ENCODE measurements at places on chromosomes 4 and X.

GRCh38 chr4:169061386-169061785, 51.3 kb upstream of the CBR4 start:
- no peak for DNase-seq

DNA sequence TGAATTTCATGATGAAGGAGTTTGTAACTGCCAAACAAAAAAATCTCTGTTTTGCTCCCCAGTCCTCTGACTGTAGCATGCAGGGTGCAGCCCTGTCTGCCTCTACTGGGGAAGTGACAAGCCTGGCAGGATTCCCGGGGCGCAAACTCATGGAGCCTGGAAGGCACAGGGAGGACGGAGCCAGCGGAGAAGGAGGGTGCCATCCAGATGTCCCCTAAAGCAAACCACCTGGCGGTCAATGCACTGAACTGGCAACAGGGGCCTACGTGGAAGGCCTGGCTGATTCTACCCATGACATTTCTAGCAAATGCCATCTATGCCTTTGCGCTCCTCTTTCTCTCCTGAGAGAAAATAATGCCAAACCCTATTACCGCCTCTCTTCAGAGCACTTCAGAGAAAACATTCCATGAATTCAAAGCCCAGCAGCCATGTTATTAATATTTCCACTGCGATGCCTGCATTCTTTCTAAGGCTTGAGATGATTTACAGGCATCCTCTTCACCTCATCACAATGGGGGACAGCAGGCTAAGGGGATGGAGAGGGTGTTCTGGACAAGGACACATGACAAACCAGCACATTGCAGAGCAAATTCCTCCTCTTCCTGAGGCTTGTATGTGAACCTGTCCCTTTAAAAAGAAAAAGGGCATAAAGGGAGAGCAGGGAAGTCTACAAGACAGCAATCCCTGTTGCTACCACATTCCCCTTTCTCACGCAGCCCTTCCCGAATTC, 329.3 kb upstream of the NOCT start:
- DNase-seq, result no peak

DNA sequence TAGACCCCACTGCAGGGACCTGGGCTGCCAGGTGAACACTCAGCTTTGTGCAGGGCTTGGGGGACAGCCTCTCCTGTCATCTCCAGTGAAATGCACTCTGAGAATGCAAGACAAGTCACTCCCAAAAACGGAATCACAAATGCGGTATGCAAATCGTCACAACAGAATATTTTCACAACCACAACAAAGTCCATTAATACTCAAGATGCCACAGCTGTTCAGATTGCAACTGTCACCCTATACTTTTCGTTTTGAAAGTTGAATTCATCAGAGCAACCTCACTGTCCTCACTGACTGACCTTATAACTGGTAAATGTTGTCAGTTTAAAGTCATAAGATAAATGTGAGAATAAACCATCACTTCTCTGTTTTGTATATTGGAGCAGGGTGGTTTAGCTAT, 16.6 kb downstream of the JAKMIP1 start:
- DNase-seq, result no peak

GRCh38 chrX:53050841-53051240, 2.3 kb downstream of the GPR173 start:
- no peak for DNase-seq

DNA sequence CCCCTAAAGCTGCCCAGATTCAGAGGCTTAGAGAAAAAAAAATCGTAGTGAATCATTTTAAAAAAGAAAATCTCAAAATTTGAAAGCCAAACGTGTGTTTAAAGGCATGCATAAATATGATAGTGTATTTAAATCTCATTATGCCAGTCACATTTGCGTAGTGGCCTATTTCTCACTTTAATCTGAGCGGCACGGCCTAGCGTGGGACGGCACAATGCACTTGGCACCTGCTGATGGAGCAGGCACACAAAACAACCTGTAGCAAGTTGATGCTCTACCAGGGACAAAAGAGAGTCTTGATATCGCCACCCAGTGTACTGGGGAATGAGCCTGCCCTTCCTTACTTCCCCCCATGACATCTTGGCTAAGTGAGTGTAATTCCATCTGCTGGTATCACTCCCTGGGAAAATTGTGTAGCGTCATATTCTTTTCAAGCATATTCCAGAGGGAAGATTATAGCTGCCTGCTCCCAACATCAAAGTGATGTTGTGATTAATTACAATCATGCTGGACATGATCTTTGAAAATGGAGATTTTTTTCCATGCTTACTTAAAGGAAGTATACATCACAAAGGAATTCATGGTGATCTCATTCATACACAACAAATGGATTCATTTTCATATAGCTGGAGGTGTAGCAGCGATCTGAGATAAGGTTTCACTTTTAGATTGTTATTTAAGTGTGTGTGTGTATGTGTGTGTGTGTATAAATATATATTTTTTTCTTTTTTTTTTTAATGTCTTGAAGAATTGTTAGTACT, 138.8 kb downstream of the DCTD start:
- DNase-seq, result no peak

DNA sequence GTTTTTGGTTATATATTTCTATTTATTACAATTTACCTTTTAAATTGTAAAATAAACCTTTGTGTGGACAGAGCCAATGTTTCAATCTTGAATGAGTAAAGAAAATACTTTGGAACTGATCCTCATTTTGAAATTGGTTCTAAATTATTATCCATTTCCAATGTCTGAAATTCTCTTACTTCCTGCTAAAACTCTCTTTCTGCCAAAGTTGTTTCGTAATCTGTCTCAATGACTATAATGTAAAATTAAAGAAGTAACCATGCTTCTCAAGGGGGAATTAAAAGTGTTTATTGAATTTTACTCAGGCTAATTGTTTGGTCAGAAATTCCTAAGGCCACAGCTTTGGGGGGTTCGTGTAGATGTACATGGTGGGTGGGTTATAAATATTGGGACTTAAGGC, 34.8 kb downstream of the YIPF6 start:
- DNase-seq, result no peak

- no peak for DNase-seq
Measured at GRCh38 chr4:162706051-162706450, 460.6 kb downstream of the NAF1 start.

DNA sequence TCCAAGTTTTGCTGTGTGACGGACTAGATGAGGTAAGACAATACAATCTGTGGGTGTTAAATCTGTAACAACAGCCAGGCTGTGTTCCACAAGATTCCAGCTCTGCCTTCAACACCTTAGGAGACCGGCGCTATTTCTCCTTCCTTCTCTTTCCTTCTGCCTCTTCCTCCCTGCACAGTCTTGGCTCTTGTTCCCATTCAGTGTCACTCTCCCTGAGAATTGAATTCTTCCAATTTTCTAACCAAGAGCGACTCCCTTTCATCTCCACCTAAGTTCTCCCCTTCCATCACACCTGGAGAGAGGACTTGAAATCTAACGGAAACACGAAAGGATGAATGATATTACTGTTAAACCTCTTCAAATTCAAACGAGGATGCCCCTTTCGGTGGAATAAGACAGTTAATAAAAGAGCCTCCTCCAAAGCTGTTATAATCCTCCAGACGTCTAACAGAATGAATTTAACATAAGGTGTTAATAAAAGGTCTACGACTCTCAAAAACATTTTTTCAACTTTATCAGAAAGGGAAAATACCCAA, 2.7 kb downstream of the EPHA5 start:
- no peak for DNase-seq

GRCh38 chrX:86930419-86930818, 587.2 kb upstream of the KLHL4 start:
- DNase-seq, result no peak

GRCh38 chr4:150495550-150495949, 86.4 kb upstream of the MAB21L2 start:
- no peak for DNase-seq

DNA sequence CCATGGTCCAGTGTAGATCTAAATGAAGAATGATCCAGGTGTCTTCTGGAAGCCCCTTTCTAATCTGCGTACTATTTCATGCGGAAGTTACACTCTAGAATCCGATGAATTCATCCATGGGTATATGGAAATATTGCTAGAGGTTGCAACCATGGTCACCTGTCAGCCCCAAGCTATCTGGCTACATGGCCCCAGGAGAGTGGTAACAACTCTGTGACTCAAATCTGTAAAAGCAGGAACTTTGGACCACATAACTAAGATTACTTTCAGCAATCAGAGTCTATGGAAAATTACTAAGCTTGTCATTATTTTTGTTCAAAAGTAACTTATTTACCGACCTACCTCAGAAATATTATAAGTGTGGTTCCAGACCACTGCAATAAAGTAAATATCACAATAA, 150.6 kb upstream of the MED14 start:
- DNase-seq, result no peak

DNA sequence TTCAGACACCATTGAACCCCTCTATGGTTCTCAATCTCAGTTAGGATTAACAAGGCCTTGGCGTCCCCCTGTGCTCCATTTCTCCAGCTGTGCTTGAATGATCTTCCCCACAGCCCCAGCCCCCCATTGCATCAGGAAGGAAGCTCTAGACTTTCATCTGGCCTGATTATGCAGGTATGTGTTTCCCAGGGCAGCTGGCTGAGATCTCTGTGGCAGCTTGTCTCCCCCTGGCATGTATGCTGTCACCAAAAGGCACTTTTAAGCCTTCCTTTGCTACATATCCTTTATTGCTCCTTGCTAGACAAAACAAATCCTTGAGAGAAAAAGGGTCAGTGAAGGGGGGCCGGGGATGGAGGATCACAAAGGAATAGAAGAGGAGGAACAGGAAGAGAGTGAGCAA, 1056.0 kb upstream of the SLIT2 start:
- no peak for DNase-seq

DNA sequence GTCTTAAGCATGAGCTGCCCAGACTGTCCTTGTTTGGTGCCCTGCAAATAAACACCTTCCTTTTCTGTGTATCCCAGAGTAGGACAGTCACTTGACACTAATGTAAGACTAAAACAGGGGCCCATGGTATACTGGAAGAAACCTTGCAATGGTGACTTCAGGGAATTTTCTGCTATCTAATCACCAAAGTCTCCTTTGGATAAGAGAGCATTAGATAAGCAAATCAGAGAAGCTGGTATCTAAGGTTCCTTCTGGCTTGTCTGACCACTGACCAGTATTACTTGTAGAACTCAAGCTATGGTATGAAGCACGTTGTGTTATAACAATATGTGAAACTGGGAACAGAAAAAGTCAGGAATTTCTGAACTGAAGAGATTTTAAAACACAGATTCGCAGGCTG, 173.9 kb downstream of the COL25A1 start:
- no peak for DNase-seq

GRCh38 chr4:57075367-57075766, 34.8 kb downstream of the IGFBP7 start:
- DNase-seq, result no peak

- no peak for DNase-seq
Measured at GRCh38 chr4:168781926-168782325, 228.1 kb downstream of the CBR4 start.

DNA sequence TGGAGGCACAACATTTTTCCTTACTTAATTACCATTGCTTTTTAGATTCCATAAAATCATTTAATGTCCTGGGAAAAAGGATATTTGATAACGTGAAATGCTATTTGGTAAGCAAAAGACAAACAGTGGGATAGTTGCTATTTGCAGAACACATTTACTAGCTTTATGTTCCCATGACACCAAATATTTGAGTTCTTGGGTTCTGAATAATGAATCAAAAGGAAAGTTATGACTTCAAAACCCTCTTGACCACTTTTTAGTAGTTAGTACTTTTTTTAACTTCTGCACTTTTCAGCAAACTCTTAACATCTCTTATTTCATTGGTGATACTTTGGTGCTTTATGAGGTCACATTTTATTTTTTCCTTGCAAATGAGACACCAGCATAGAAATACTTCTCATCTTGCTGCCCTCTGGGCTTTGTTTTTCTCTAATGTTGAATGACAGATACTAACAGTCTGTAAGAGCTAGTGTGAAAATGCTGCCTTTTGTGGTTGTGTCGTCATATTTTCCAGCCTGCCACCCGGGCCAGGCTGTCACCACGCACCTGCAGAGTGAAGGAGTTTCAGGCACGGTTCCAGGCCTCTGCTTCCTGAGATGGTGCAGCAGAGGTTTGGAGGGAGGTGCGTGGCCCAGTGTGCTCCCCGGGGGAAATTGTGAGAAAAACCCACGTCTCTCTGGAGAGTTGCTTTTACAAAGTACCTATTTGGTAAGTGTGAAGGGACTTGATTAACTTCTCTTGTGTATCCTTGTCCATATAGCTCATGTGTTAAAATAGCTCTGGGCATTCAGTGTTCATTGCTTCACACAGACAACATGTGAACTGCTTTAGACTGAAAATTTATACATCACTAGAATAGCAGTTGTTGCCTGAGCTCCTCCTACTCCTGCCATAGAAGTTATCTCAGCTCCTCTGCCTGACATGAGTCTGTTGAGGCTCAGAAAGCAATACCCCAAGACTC, 34.7 kb downstream of the MSL3 start:
- peak; percentile 61 for DNase-seq

DNA sequence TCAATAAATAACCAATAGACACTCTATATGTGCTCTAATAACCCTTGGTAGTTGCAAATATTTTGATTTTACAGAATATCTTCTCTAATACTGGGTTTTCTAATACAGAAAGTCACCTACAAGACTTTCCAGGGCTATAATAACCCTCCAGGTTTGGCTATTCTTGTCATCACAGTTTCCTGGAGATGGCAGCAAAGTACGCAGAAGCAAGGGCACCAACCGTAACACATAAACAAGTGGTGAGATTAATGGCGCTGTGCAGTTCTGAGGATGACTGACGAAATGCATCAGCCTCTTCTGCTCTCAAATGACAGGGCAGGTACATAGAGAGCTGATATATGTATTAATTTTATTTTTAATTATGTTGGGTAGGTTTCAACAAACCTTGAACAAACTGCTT, 122.4 kb downstream of the C4orf33 start:
- DNase-seq, result no peak

GRCh38 chr4:78551420-78552351, at the start of gene ANXA3:
ANXA3 (plus strand) TSS chr4:78551770; CDS start chr4:78554474, 2,704 bp downstream.
- peak; percentile 3 for DNase-seq
